ENCODE measurements at places on chromosomes 16 and 17. TPM values are rescaled to one million over a fixed set of nuclear protein-coding genes. Genes with fewer than 3 reads are reported as not detected.

CHRNE gene
- total RNA-seq = 0.59 TPM

ANKFN1 gene
- total RNA-seq = not detected

MYH1 gene
- not detected for total RNA-seq

RHOT2 gene
- 130 TPM for total RNA-seq

MYADML2 gene
- not detected for total RNA-seq

KRTAP4-2 gene
- total RNA-seq = not detected

DBF4B gene
- total RNA-seq = 23.5 TPM

DNASE1L2 gene
- total RNA-seq = 0.55 TPM

DNA sequence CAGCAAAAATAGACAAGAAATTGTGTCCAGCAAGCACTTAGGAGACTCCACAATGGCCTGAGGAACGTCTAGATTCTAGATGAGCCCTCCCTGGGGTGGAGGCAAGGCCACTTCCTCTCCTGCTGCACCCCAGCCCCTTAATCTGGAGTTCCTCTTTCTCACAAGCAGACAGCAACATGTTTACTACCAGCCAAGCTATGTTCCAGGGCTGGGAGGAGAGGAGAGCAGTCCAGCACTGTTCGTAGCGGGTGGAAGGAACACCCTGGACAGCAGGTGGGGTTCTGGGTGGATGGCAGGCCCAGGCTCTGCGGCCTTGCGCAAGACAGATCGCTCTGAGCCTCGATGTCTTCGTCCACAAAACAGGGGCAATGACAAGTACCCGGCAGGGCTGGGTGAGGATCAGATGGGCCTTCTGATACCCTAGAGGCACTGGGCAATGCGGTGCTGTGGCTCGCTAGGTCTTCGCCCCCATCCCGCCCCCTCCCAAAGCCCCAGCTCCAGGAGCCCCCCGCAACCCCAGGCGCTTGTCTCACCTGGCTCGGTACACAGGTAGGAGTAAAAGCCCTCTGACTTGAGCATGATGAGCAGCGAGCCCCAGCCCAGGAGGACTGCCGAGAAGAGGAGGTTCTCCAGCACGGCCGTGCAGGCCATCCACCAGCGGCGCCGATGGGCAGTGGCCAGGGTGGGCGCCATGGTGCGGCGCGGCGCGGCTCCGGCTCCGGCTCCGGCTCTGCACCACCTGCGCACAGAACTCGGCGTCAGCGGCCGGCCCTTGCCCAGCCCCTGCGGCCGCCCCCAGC lies 1.3 kb downstream of the SLC43A2 start:
- no peak overlapping the region for H3K27ac ChIP-seq
- DNase-seq = no peak
- H3K4me1 ChIP-seq = peaks cover 7% of the 10 kb centered on the region
- H3K36me3 ChIP-seq = no peaks in the 10 kb centered on the region
- peaks cover 12% of the 10 kb centered on the region for H3K27me3 ChIP-seq
- peak overlapping the region; percentile 56 for H3K4me3 ChIP-seq

- H3K27ac ChIP-seq = no peak overlapping the region
- no peak for DNase-seq
- H3K4me1 ChIP-seq = peaks cover 3% of the 10 kb centered on the region
- H3K36me3 ChIP-seq = no peaks in the 10 kb centered on the region
- H3K27me3 ChIP-seq = peaks cover 5% of the 10 kb centered on the region
Observed at GRCh38 chr16:85326794-85327181, 214.5 kb upstream of the CIBAR2 start.

DNA sequence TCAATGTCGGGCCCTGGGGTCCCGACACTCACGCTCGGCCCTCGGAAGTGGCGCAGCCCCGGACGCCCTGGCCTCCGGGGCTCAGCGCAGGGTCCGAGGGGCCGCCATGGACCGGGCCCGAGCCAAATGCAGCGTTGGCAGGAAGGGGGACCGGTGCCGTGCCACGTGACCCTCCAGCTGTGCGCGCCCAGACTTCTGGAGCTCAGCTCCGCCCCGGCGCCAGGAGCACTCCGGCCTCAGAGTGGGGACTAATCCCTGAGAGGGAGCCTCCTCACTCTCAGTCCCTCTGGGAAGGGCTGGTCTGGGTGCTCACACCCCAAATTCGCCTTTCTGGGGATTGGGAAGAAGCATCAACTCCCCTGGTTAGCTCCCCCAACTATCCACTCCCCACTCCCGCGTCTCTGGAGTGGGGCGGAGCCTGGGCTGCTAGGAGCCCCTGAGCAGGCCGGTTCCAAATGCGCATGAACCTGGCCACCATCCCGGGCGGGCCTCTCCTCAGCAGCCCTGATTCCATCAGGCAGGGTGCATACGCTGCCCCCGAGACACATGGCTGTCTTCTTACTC lies at the start of gene B3GNT9:
Gene B3GNT9 (minus strand): TSS at position 166 of the 564 bp plus-strand sequence. CDS start 513 bp downstream, outside the sequence.
- H3K4me1 ChIP-seq = peaks cover 15% of the 10 kb centered on the region
- peaks cover 14% of the 10 kb centered on the region for H3K27me3 ChIP-seq
- H3K27ac ChIP-seq = no peak within 1 kb of the TSS
- peak; percentile 64 for DNase-seq
- peak within 1 kb of the TSS; percentile 63 for H3K4me3 ChIP-seq

DNA sequence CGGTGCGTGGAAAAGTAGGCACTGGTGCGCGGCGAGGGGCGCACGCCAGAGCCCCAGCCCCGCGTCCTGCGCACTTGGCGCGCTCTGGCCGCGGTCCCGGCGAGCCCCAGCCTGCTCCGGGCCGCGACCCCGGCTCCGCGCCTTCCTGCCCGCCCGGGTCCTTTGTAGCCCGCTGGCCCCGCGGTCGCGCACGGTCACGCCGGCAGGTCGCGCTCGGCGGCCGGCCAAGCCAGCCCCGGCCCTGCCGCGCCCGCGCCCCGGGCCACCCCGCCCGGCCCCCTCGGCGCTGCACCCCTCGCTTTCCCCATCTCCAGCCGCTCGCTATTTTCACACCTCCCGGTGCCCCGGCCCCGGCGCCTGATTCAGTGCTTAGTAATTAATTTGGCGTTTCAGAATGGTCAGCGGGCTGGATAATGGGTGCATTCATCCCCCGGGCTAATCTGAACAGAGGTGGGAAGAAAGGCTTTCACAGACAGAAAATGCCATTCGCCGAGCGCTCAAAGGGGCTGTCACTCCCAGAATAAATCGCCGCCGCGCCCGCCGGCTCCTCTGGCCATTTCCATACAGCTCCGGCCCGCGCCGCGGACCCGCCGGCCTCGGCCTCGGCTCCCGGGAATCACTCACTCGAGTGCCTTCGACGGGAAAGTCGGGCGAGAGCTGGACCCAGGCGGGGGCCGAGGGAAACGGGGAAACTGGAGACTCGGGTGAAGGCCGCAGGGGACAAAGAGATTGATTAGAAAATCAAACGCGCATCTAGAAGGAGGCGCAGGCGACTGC lies 17.8 kb upstream of the NTN1 start:
- H3K4me3 ChIP-seq = no peak overlapping the region
- no peaks in the 10 kb centered on the region for H3K36me3 ChIP-seq
- DNase-seq = no peak
- peaks cover 7% of the 10 kb centered on the region for H3K4me1 ChIP-seq

DNA sequence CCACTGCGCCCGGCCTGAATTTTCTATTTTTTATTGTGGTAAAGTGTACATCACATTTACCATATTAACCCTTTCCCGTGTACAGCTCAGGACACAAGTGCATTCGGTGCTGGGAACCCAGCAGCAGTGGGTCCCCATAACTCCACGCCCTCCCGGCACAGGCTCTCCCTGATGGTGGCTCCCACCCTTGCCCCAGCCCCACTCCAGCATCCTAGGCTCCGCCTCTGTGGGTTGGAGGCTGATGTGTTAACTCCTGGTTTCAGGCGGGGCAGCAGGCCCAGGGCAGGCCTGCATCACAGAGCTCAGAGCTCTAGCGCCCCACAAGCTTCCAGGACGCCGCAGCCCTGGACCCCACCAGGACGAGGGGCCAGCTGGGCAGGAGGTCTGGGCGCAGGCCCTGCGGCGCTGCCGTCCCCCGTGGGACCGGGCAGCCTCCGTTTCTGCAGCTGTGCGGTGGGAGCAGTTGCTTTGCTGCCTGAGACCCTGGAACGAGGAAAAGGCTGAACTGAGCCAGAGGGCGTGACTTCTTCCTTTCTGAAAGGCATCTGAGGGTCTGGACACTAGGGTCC lies 19.6 kb downstream of the ZFPM1 start:
- H3K4me1 ChIP-seq = peaks cover 45% of the 10 kb centered on the region
- no peak overlapping the region for H3K27ac ChIP-seq
- H3K4me3 ChIP-seq = no peak overlapping the region

DNA sequence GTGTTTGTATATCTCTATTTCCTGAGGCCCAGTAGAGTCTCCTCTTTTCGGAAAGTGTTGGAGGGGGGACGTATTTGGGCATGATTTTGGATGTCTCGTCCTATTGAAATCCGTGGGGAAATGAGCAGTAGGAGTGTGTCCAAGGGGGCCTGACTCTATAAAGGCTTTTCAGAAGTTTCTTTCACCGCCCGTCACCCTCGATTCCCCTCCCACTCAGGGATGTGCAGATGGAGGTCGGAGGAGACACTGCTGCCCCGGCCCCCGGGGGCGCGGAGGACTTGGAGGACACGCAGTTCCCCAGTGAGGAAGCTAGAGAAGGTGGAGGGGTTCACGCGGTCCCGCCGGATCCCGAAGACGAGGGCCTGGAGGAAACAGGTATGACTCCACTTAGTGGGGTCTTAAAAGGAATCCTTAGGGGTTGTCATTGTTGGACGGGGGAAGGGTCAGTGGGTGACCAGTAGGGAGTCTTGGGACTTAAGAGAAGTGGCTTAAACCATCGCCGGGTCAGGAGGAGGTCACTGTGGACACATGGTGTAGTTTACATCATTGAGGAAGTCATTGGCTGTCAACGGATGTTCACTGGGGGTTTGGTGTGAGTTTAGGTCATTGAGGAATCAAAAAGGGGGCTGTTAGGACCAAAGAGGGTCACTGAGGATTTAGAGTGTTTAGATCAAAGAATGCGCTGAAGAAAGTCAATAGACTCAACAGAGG lies 424 bp downstream of the MON1B start:
- DNase-seq = peak; percentile 43
- H3K36me3 ChIP-seq = peaks cover 47% of the 10 kb centered on the region
- H3K27me3 ChIP-seq = peaks cover 2% of the 10 kb centered on the region

GRCh38 chr17:29012535-29012934 lies 6.7 kb upstream of the SEZ6 start:
- no peak overlapping the region for H3K27ac ChIP-seq
- peaks cover 3% of the 10 kb centered on the region for H3K4me1 ChIP-seq
- H3K27me3 ChIP-seq = peaks cover 16% of the 10 kb centered on the region

DNA sequence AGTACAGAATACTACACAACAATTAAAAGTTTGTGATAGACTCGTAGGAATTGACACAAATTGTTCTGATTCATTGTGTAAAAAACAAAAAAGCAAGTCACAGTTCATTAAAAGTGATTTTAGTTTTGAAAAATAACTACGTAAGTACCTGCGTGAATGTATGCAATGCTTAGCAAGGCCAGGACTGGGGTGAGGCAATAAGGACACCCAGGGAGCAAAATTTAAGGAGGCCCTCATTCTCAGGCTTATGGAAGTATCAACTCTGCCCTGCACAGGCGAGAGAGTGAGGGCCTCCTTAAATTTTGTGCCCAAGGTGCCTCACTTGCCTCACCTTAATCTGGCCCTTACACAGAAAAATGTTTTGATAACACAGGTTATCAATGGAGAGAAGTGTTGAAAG lies 31.4 kb downstream of the NOG start:
- no peak overlapping the region for H3K27ac ChIP-seq
- H3K27me3 ChIP-seq = no peaks in the 10 kb centered on the region
- no peak for DNase-seq
- H3K4me3 ChIP-seq = no peak overlapping the region
- no peaks in the 10 kb centered on the region for H3K36me3 ChIP-seq
- H3K4me1 ChIP-seq = peaks cover 5% of the 10 kb centered on the region

- H3K4me3 ChIP-seq = no peak overlapping the region
- no peak for DNase-seq
- H3K27ac ChIP-seq = no peak overlapping the region
Observed at GRCh38 chr16:80910434-80910833, 96.3 kb downstream of the CMC2 start.

GRCh38 chr17:2138761-2139160 lies 83.9 kb downstream of the HIC1 start:
- DNase-seq = no peak
- peak overlapping the region; percentile 25 for H3K27ac ChIP-seq
- H3K27me3 ChIP-seq = no peaks in the 10 kb centered on the region
- no peak overlapping the region for H3K4me3 ChIP-seq

DNA sequence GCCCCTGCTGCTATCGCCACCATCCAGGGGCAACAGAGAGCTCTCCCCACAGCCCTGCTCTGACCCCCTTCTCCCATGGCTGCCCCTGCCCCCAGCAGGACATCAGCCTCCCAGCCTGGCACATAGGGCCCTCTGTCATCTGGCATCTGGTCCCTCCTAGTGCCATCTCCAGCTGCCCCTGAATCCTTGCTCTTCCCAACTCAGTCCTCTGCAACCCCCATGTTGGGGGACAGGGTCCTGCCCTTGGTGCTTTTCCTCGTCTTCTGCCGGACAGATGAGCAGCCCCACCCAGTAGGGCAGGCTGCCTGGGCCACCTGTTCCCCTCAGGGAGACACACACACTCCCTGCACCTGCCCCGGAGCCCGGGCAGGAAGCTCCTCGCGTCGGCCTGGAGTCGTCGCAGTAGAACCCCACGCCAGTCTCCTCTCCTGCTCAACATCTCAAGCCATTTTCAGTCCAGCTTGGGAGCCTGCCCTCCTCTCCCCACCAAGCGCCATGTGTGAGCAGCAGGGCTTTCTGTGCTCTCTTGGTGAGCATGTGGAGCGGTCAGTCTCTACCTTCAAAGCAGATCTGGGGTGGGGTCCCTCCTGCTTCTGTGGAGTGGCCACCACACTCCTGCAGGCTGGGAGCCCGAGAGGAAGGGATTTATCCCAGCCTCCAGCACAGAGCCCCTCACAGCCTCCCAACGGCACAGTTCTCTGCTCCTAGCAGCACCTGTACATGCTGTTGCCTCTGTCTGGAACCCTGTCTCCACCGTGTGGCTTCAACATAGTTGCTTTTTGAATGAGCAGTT lies 28.2 kb downstream of the TNFRSF13B start:
- H3K27me3 ChIP-seq = no peaks in the 10 kb centered on the region
- no peaks in the 10 kb centered on the region for H3K4me1 ChIP-seq
- no peak for DNase-seq
- H3K4me3 ChIP-seq = no peak overlapping the region
- H3K36me3 ChIP-seq = no peaks in the 10 kb centered on the region

DNA sequence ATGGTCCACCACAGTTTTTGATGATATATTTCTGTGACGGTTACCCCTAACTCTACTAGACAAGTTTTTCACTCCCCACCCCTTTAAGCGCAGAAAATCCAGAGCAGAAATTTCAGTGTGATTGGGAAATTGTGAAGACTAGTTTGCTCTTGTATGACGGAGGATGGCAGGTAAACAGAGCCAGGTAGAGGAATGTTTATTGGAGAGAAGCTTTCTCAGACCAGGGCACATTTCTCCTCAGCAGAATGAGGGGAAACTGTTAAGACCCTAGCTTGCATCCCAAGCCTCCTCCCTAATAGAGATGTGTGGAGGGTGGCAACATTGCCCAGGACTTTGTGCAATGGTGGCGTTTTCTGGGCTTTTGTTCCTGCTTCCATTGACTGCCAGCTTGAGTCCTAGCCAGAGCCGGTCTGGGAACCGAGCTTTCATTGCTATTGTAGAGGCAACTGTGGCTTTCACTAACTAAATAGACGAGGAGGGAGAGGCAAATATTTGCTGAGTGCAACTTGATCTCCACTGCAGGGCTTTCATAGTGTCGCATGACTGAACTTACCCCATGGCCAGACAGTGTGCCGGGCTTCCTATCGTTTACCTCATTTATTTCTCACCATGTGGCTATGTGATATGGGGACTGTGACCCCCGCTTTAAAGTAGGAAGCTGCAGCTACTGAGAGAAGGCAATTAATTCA lies 159.6 kb upstream of the MPHOSPH6 start:
- H3K27me3 ChIP-seq = peaks cover 10% of the 10 kb centered on the region
- H3K36me3 ChIP-seq = no peaks in the 10 kb centered on the region
- no peaks in the 10 kb centered on the region for H3K4me1 ChIP-seq
- H3K27ac ChIP-seq = no peak overlapping the region
- H3K4me3 ChIP-seq = no peak overlapping the region

- DNase-seq = peak; percentile 10
- H3K4me3 ChIP-seq = no peak overlapping the region
- H3K27me3 ChIP-seq = no peaks in the 10 kb centered on the region
- H3K36me3 ChIP-seq = no peaks in the 10 kb centered on the region
Observed at GRCh38 chr17:56085576-56086267, 67.6 kb upstream of the ANKFN1 start.
